Stimulated activated CD4-positive, alpha-beta T cell treated with anti-CD3 and anti-CD28 coated beads, Interleukin-1b, Interleukin-23, amount 100 ng/mL, for 1 hour (primary cell): ENCODE measurements at places on chromosomes 1 and 21.

- DNase-seq, result no peak
Measured at GRCh38 chr1:22171951-22172715, 29.2 kb upstream of the WNT4 start.

GRCh38 chr1:225650179-225650578, 2.7 kb downstream of the ENAH start:
- DNase-seq, result no peak

- DNase-seq, result no peak
Measured at GRCh38 chr21:29550205-29550604, 251.5 kb downstream of the BACH1 start.

- DNase-seq, result no peak
Measured at GRCh38 chr1:165747632-165748447, 20.8 kb downstream of the TMCO1 start.
